Activated CD4-positive, alpha-beta memory T cell treated with anti-CD3 and anti-CD28 coated beads, Interleukin-2, amount 10 ng/mL, durations not matched to agents 7 days and 5 days (primary cell): ENCODE measurements at places on chromosomes 4 and X. TPM values are rescaled to one million over a fixed set of nuclear protein-coding genes. Genes with fewer than 3 reads are reported as not detected.
A peak's percentile ranks its signal among the peaks of the same experiment; 100 is the strongest.

The NUDT10 gene
- total RNA-seq = 0.33 TPM

The INTU gene
- total RNA-seq = not detected

- no peak for DNase-seq
These were observed 34.6 kb upstream of the TBC1D9 start for GRCh38 chr4:140790765-140791164.

DNA sequence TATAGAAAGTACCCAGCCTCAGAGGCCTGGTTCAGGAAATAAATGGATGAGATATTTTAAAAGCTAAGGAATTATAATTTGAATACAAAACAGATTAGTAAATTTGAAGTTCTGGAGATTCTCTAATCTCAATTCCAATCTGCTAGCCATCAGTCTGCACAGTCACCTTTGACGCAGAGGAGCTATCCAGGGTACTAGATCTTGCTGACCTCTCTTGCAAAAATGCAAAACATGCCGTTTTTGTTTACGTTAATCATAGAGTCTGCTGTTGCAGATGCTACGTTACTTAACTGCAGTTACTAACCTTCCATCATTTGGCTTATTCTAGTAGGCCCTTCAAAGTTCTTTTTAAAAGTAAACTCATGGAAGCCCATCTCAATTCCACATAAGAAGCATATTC is 10.4 kb downstream of the CCSER1 start:
- no peak for DNase-seq

DNA sequence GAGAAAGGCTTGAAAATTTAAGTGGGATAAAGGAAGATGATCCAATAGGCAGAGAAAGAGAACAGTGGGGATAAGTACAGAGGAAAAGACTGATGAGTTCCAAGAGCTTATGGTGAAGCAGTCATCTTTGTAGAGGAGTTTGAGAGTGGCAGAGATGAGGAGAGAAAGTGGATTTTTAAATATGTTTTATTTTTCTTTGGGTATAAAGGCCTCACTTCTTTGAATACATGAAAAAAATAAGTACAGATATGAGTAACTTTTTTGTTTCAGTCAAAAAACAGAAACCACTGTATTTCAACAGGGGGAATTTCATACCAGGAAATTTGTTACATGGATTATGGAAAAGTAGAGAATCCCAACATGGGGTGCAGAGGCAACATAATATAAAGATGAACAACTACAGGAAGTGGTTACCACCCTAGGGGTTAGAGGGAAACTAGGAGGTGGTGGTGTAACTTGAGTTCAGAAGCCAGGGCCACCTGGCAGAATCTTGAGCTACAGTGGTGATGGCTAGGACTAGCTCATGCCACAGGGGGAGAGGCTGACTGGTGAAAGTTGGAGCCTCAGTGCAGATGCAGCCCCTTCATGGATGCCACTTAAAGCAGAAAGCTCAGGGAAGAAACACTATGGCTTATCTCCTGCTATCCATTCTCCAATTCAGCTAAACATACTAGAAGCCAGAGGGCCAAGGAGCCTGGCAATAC is 3.4 kb upstream of the CYBB start:
- no peak for DNase-seq

- DNase-seq = no peak
These were observed 66.6 kb downstream of the RNF150 start for GRCh38 chr4:141066690-141067089.

- DNase-seq = no peak
These were observed 562.7 kb downstream of the RPA4 start for GRCh38 chrX:97446298-97446882.

- DNase-seq = peak; percentile 38
These were observed 69.2 kb downstream of the FBXO8 start for GRCh38 chr4:174214101-174214878.

- no peak for DNase-seq
These were observed 19.1 kb downstream of the HPGD start for GRCh38 chr4:174503079-174503715.
